Activated CD8-positive, alpha-beta T cell treated with anti-CD3 and anti-CD28 coated beads, Interleukin-2, amount 10 ng/mL, durations not matched to agents 7 days and 5 days (primary cell): ENCODE measurements at places on chromosomes 5 and 9.

DNA sequence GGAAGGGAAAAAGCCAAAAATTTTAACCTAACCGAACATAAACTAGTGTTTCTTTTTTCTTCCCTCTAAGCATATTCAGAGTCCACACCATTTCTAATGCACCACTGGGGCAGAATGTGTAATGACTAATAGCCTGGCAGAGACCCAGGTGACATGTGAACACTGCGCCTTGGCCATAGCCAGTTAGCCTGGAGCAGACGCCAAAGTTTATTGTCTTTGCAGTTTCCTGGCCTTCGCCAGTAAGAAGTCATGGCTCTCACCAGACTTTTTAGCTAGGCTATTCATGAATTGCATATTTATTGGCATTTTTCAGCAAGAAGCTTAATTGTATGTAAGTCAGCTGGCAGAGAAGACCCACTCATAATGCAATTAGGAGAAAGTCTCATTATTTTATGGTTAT is 182.8 kb upstream of the SLC27A6 start:
- DNase-seq: no peak

- DNase-seq: no peak
Observed at GRCh38 chr5:155293605-155294178, 280.1 kb downstream of the KIF4B start.

GRCh38 chr9:109767404-109767803 is 12.6 kb upstream of the PALM2AKAP2 start:
- DNase-seq: no peak

DNA sequence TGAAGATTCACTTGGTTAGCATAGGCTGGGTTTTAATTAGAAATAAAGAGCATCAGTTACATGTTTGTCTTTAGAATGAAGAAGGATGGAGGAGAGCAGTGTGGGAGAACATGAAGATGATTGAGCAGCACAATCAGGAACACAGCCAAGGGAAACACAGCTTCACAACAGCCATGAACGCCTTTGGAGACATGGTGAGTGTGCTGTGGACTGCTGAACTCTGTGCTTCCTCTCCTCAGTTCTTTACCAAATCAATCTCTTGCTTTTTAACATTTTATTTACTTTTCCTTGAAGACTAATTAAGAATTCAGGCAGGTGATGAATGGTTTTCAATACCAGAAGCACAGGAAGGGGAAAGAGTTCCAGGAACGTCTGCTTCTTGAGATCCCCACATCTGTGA is 38.2 kb upstream of the SPATA31E1 start:
- DNase-seq: no peak

DNA sequence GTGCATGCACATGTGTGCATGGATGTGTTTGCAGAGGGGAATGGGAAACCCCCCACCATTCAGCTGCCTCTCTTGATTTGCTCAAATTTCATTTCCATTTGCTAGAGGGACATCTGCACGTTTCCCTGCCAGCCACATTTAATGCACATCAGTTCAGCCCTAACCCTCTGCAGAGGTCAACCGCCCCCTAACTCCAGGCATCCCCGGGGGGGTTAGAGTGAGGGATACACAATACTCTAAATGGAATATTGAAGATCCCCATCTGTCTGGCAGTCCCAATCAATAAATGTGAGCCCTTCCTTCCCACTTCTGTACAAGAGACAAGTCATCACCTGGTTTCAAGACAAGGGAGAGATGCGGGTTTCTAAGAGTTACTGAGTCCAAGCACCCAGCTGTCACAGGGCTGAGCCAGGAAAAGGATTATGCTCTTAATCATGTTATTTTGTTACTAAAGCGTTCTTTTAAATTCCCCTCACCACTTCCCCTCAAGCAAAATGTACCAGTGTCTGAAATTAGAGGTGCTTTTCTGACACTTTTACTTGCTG is 134.1 kb downstream of the SEMA6A start:
- no peak for DNase-seq

- DNase-seq: no peak
Observed at GRCh38 chr5:58188262-58188651, 271.6 kb downstream of the PLK2 start.

- no peak for DNase-seq
Observed at GRCh38 chr9:21830589-21830988, 28.2 kb downstream of the MTAP start.

DNA sequence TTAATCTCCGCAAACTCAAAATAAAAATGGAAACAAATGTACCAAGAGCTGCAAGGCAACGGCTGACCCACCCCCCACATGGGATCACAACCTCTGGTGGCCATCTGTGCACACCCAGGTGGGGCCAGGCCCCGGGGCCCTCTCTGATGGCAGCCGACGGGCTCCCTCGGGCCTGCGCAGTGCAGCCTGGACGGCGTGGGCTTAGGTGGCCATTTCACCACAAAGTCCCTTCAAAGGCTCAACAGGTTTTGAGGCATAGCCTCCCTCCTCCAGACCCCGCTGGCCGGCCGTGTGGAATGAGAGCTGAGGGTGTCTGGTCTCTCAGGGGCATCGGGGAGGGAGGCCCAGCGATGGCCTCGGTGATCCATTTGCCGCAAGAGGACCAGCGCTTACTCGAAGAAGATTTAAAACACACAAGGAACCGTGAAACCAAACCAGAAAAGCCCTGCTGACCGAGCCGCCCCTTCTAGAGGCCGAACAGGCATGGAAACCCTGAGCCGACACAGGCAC is 42.7 kb upstream of the CEP72 start:
- DNase-seq: no peak

- peak; percentile 58 for DNase-seq
Observed at GRCh38 chr9:15191378-15191777, 115.6 kb downstream of the TTC39B start.

DNA sequence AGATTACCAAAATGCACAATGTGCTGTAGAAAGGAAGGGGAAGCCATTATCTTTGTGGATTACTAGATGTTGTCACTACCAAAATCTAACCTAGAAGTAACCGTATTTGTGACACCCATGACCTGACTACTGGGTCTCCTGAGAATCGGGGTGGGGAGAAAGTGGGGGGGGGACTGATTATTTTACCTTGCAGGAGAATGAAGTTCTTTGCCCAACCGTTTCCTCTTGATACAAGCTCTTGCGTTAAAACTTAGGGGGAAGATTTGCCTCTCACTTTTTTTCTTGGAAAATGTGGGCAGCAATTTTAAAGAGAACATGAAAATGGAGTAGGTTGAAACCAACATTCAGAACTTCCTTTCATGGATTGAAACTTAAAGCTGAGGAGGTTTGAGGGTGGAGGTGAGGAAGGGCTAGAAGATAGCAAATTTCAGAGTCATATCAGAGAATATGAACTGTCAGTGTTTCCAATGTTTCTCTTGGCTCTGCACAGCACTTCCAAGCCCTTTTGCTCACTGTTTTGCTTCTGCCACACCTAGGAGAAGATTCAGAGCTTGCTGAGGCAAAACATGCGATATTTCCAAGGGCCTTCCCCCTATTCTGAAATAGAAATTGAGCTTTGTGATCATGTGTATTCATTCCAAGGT is 280.8 kb downstream of the AOPEP start:
- no peak for DNase-seq

- no peak for DNase-seq
Observed at GRCh38 chr5:50767588-50767987, 101.2 kb downstream of the PARP8 start.

- DNase-seq: no peak
Observed at GRCh38 chr5:167790462-167791260, 500.8 kb upstream of the WWC1 start.

- no peak for DNase-seq
Observed at GRCh38 chr5:125890511-125890931, 532.7 kb upstream of the GRAMD2B start.

- DNase-seq: no peak
Observed at GRCh38 chr5:154520861-154521453, 42.9 kb upstream of the HAND1 start.

DNA sequence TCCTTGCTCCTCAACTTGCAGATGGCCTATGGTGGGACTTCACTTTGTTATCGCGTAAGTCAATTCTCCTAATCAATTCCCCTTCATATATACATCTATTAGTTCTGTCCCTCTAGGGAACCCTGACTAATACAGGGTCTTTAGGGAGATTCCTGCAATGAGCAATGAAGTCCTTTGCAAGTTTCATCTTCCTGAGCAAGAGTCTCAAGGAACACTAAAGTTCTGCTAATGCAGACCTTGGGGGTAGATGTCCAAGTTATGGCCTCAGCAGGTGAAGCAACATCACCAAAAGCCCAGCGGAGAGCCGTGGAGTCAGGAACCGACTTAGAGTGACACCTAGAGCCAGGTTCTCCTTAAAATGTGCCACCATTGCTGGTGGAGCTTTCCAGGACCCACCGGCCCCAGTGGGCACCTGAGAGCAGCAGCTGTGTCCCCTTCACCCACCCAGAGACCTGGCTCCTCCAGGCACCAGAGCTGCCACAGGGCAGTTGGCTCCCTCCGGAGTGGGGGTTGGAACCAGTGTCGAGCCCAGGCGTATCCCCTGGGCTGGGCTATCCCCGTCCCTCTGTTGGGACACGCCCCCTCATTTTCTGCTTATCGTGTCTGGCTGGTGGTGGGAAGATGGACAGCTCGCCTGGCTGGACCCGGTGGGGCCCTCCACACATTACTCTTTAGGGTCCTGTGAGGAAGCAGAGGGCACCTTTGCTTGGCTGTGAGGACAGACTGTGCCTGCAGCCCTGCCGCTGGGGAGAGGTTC is 10.9 kb upstream of the FCN1 start:
- DNase-seq: no peak

DNA sequence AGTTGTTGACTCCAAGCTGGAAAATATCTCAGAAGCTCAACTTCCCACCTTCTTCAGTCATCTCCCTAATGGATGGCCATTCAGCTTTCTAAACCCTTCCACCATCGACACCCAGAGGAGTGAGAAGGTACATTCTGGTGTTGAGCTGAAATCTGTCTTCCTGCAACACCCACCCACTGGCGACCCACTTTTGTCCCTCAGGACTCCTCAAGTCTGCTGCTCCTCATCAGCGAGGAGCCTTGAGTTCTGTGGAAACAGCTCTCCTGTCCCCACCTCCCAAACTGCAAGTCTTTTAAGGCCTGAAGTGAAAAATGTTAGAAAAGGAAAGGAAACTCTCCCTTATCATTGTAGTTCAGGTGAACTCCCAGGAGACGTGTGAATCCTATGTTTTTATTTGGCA is 111.5 kb upstream of the HAND1 start:
- DNase-seq: no peak

GRCh38 chr9:108708448-108708847 is 147.3 kb downstream of the ACTL7B start:
- DNase-seq: no peak

GRCh38 chr5:136006164-136006563 is 22.6 kb upstream of the TGFBI start:
- DNase-seq: no peak

GRCh38 chr9:8207596-8207995 is 408.0 kb upstream of the DMAC1 start:
- DNase-seq: no peak

- DNase-seq: no peak
Observed at GRCh38 chr5:15850536-15850935, 329.1 kb downstream of the MARCHF11 start.

DNA sequence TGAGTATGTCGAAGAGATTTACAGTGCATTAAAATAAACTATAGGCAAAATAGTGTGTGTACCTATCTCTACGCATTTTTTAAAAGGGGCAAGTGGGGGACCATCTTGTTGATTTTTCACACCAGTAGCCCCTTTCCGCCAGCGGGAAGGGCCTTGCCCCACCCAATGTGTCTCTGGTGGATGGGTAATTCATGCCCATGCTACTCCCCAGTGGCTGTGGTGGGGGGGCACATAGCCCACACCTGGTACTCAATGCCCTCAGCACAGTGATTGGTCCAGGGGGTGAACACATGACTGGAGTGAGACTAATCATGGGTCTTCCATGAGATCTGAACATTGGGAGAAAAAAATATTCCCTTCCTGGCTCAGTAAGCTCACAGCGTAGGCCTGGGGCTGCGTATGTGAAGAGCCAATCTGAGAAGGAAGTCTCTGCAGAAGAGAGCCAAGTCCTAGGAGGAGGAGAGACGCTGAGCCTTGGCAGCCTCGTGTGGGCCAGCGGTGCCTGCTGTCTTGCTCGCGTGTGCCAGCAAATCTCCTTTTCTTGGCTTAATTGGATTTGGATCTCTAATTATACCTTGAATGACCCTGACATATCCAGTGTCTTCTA is 103.4 kb downstream of the ADAMTS2 start:
- no peak for DNase-seq

DNA sequence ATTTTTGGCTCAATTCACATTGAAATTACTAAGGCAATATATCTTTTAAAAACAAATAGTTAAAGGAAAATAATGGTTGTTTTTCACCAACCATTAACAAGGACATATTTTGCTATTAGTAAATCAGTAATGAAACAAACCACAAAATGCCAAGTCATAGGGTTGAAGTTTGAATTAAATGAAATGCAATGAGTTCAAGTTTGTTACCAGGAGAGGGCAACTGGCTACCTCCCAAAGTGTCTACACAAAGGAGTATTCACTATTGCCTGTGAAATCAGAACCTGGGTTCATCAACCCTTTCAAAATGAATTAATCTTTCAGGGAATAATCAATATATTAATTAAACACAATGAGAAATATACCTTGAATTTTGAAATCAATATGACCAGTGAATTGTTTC is 138.4 kb upstream of the DMRTA1 start:
- no peak for DNase-seq

DNA sequence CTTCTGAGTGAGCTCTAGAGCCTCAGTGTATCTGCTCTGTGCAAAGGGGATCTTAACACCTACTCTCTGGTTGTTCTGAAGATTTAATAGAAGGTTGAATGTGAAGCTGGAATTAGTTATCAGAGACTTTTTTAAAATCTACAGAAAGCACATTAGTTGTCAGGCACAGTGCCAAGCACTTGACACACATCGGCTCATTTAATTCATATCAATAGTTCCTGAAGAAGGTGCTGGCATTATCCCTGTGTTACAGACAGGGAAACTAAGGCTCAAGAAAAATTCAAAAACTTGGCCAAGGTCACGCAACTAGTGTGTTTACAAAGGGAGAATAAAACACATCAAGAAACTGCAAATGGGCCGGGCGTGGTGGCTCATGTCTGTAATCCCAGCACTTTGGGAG is 80.2 kb downstream of the FGF18 start:
- no peak for DNase-seq

DNA sequence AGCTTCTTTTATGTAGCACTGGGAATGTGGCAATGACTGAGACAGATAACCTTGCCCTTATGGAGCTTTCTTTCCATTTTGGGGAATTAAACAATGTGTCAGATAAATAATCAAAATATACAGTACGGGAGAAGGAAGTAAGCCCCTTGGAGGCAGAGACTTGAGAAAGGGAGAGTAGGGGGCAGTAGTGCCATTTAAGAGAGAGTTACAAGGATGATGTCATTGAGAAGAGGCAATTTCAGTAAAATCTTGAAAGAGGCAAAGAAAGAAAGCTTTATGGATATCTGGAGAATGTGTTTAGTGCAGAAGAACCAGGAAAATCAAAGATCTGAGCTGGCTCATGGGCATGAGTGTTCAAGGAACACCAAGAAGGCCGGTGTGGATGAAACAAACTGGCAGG is 77.3 kb downstream of the KCTD16 start:
- DNase-seq: no peak

DNA sequence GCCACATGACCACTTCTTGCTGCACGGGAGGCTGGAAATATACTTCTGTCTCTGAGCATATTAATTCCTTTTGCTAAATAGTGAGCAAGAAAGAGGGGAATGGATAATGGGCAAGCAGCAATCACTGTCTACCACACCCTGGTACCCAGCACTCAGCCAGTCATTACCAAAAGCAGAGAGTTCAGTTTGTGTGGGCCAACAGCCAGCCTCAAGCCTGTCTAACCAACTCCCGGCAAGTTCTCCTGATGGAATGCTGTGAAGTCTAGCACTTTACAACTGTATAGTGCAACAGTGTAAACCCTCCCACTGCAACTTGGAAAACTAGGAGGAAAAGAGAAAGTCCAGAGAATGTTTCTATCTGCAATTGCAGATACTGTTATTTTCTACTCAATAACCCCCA is 47.8 kb downstream of the PLK2 start:
- no peak for DNase-seq
